Naive thymus-derived CD8-positive, alpha-beta T cell (primary cell): ENCODE measurements at places on chromosomes 1 and 21.

DNA sequence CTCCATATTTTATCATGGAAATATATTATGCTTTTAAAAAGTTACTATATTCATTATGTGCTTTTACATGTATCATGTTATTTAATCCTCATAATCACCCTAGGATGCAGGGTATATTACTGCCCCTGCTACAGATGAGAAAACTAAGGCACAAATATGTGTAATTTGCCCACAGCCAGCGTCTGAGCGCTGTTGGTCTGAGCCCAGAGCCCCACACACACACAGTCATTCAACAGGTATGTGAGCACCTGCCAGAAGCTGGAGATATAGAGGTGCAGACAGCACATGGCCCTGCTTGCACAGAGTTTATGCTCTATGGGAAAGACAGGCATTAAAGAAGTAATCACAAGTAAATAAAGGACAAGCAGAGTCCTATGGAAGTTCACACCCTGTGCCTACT, 49.8 kb upstream of the SEC16B start:
- no peak for DNase-seq

DNA sequence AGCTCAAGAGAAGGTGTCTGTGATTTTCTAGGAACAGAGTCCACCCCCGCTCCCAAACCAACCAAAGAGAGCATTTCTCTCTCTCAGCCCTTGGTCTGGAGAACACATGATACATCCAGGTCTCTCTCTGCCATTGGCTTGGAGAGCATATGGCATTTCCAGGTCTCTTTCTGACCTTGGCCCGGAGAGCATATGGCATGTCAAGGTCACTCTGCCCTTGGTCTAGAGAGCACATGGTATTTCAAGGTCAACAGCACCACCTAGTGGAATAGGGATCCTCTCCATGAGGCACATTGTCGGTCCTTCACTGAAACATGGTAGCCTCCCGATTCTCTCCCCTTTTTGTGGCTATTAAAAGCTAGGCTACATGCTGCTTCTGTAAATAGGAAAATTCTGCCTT, 437.7 kb upstream of the OLFM3 start:
- DNase-seq = no peak

GRCh38 chr1:7295946-7296345, 475.1 kb upstream of the VAMP3 start:
- no peak for DNase-seq

DNA sequence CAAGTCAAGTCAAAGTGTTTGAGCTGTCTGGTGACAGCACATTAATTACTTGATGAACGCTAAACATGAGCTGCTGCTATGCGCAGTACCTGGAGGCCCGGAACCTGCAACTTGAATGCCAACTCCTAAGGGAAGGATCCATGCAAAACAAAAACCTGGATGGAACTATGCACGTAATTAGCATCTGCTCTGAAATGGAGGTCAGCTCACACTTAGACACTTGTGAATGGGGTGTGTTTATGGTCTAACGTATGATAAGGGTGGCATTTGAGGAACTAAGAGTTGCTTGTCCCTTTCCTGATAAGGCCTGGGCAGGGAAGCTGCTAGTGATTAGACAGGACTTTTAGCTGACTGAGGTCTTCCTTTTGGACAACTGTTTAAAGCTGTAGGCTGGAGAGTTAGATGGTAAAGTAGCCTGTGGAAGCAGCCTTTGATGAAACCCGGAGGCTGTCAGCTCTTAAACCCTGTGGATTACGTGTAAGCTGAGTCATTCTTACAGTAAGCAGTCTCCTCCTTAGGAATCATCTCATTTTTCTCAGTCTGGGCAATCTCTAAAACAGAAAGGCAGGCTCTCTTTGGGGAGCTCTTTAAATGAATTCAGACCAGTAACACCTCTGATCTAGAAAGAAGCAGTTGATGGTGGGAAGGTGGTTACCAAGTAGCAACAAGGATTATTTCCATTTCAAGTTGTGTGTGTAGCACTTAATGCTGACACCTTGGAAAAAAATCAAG, 6.8 kb downstream of the TENT5C start:
- DNase-seq = no peak

GRCh38 chr1:244761279-244761678, 74.2 kb upstream of the COX20 start:
- DNase-seq = no peak

- peak; percentile 69 for DNase-seq
These were observed at the start of gene PIK3C2B for GRCh38 chr1:204494281-204495077. Gene PIK3C2B, minus strand, starts transcription at chr1:204494805. Its CDS starts 25,003 bp downstream, at chr1:204469802.

DNA sequence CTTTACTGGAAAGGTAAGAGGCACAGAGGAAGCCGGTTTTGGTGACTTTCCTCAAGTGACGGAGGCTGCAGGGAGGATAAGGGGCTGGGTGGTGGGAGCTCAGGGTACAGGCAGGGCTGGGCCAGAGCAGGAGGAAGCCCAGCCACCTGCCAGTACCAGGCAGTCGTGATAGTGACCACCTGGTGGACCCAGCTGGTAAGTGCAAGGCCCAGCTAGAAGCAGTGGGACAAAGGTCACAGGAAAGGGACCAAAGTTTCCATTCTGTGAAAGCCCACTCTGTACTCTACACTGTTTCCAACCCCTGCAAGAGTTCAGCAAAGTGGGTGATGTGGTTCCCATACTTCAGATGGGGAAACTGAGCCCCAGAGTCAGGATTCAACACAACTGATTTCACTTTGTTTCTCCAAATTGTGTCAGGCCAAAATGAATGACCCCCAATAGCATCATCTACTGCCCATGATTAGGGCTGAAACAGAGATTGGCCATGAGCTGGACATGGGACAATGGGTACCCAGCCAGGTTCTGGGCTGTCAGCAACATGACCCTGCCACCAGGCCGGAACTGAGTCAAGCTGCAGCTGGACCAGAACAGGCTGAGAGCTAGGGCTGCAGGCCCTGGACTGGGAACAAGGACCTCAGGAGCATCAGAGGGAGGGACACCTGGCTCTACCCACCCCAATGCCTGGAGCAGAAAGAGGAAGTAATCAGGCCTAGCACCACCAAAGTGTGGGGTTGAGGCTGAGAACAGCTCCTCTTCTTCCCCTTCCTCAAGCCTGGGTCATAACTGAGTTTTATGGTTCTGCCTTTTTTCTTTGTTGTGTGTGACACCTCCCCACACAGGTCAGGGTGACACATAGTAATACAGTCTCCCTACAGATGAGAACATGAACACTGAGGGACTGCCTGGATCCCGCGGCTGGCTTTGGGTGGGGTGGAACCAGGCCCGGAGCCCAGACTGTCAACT, 50.2 kb downstream of the KCNN3 start:
- no peak for DNase-seq

- no peak for DNase-seq
These were observed 81.5 kb downstream of the GLIS1 start for GRCh38 chr1:53657531-53657805.

GRCh38 chr1:61111084-61112004, 29.0 kb downstream of the NFIA start:
- no peak for DNase-seq

DNA sequence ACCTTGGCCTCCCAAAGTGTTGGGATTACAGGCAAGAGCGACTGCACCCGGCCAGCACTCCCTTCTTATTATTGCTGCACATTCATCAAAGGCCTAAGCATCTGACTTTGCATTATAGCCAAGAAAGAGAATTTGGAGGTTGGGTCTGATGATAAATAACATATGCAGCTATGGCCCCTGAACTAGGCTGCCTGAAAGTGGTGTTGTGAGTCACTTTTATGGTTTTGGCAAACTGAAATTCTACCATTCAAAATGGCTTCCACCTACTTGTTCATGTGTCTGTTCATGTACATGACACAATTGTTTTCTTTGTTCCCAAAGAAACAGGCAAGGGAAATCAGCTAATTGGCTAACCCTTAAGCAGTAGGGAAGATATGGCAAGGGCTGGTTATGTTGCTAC, 25.0 kb upstream of the UAP1 start:
- no peak for DNase-seq

- peak; percentile 74 for DNase-seq
These were observed 51.4 kb downstream of the KIF21B start for GRCh38 chr1:200971955-200972711.

- DNase-seq = no peak
These were observed 146.6 kb upstream of the ADGRL2 start for GRCh38 chr1:81654147-81654546.

GRCh38 chr1:201143726-201144635, 10.3 kb downstream of the TMEM9 start:
- no peak for DNase-seq
